AG09319 (cell line): ENCODE measurements at places on chromosomes 5 and 9.

- no peak for DNase-seq
Measured at GRCh38 chr5:172170251-172170701, 17.7 kb downstream of the STK10 start.

DNA sequence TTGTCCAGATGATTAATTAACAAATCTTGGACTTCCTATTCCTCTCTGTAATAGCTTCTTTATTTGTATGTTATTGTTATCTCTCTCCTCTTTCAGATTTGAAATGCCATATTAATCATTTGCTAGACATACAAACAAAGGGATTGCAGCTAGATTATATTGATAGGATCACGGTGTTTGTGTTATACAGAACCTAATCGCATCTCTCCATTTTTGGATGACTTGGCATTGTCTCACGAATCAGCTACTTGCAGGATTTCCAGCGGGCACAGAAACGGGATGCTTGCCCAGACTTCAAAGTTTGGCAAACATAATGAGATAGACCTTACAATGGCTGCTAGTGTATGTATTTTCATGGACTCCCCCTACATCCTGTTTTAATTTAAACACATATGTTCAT, 368.1 kb downstream of the TLE4 start:
- no peak for DNase-seq

- DNase-seq: no peak
Measured at GRCh38 chr5:142095651-142096330, 12.8 kb upstream of the NDFIP1 start.

- no peak for DNase-seq
Measured at GRCh38 chr9:3508521-3509291, 17.1 kb downstream of the RFX3 start.

GRCh38 chr9:123339666-123340510, 16.1 kb upstream of the CRB2 start:
- no peak for DNase-seq

DNA sequence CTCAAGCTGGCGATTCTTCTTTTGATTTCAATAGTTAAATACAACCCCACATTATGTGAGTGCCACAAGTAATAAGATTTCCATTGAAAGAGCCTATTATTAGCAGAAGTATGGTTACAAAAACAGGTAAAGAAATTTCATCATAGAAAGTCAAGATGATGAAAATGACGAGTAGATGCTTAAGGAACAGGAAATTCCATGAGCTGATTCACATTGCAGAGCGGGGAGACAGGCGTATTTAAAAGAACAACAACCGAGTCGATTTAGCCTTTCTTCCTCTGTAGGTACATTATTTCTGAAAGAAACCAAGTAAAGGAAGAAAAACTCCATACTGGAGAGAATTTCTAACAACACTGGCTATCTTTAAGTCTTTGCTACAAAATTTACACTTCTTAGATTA, 310.4 kb downstream of the SLF1 start:
- DNase-seq: no peak

DNA sequence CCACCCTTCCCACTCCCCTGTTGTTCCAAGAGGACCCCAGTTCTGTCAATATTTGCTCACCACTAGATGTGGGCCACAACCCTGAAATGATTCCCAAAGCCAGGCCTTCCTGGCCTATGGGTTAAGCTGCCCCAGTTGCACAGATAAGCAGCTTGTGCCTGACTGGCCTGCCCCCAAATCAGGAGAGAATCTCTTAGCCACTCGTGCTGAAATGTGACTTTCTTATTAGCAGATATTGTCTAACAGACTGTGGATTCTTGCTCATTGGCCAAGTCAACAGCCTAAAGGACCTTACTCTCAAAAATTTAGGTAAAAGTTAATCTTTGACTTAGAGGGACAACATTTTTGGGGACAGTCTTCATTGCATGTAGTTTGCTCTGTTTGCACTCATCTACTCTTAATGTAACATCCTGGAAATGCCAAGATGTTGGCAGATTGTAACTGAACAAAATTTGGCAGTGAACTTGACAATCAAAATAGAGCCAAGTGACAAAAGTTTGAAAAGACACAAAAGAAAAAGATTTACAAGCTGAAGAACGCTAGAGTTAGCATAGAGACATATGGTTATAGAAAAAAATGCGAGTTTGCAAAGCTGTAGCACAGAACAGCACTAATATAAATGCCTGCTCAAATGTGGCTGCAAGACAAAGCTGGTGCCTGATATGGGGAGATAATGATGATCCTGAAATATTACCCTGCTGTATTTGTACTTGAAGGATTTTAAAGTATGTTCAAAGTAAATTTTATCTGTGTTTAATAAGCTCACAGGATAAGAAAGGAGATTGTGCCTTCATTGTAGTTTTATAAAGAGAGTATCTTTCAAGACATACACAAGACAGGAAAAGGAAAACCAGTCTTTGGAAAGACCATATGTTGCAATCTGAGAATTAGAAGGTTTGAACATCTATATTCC, 29.0 kb upstream of the FSD1L start:
- no peak for DNase-seq

DNA sequence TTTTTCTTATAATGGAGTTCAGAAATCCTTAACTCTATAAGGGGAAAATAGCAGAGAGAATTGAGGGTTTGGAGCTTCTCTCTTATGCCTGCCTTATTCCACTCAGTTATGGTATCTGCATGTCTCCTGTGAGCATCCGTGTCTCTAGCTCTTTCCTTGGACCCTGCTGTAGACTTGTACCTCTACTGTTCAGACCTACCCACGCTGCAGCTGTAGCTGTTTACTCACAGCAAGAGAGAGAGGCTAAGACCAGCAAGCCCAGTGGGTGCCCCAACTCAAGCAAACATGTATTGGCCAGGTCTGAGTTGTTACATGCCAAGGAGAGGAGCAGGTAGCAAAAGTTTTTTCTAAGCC, 7.1 kb upstream of the PCSK1 start:
- DNase-seq: no peak

- DNase-seq: no peak
Measured at GRCh38 chr5:160376416-160376815, 6.0 kb upstream of the C1QTNF2 start.
